Spinal cord (tissue), 10 donors: ENCODE measurements at places on chromosomes 7 and 10. TPM values are rescaled to one million over a fixed set of nuclear protein-coding genes. Genes with fewer than 3 reads are reported as not detected.

The TACC2 gene
- 38.0 TPM for total RNA-seq

The BRAF gene
- 71.4 TPM for total RNA-seq

The ZNHIT1 gene
- total RNA-seq = 57.2 TPM

The LLCFC1 gene
- total RNA-seq = not detected

The TMEM209 gene
- 16.5 TPM for total RNA-seq

The CHN2 gene
- total RNA-seq = 17.9 TPM

The LRRD1 gene
- 0.39 TPM for total RNA-seq

The CNNM1 gene
- total RNA-seq = 1.6 TPM

The MRC1 gene
- total RNA-seq = 13.0 TPM

The NUDT1 gene
- total RNA-seq = 14.1 TPM

The TDRD1 gene
- total RNA-seq = 1.1 TPM

The TMEM225B gene
- 0.20 TPM for total RNA-seq

The ACSL5 gene
- total RNA-seq = 6.8 TPM

The GIMAP4 gene
- 46.2 TPM for total RNA-seq

The PRLHR gene
- total RNA-seq = 0.69 TPM

The TMEM229A gene
- total RNA-seq = 2.1 TPM

The OLAH gene
- total RNA-seq = 7.4 TPM

The HHEX gene
- total RNA-seq = 6.8 TPM

The NUTM2B gene
- 0.20 TPM for total RNA-seq

The CTAGE15 gene
- 0.50 TPM for total RNA-seq

The LFNG gene
- total RNA-seq = 24.8 TPM

The AMZ1 gene
- 0.83 TPM for total RNA-seq

The ANK3 gene
- total RNA-seq = 101 TPM

The SFMBT2 gene
- 18.3 TPM for total RNA-seq

The POU6F2 gene
- total RNA-seq = 1.3 TPM

The OR2A1 gene
- total RNA-seq = 0.50 TPM

The MRLN gene
- 1.6 TPM for total RNA-seq

The RBP3 gene
- total RNA-seq = not detected

The OR2A7 gene
- total RNA-seq = 2.2 TPM

The WNT8B gene
- total RNA-seq = 0.06 TPM

The CREB5 gene
- total RNA-seq = 34.3 TPM

The CYP2E1 gene
- 12.7 TPM for total RNA-seq

The AGAP5 gene
- total RNA-seq = 5.8 TPM

The PRSS37 gene
- total RNA-seq = not detected

The IQCE gene
- total RNA-seq = 23.9 TPM

The NEUROD6 gene
- total RNA-seq = 10.4 TPM

The UPK3B gene
- total RNA-seq = 1.3 TPM

The RASA4B gene
- 11.1 TPM for total RNA-seq

The FXYD4 gene
- not detected for total RNA-seq

The SLC13A1 gene
- not detected for total RNA-seq

The H2BK1 gene
- total RNA-seq = not detected
